ENCODE measurements at places on chromosomes 5 and 9. TPM values are rescaled to one million over a fixed set of nuclear protein-coding genes. Genes with fewer than 3 reads are reported as not detected.

Gene LVRN
- 4.3 TPM for polyA plus RNA-seq

Gene OCLN
- 2.3 TPM for polyA plus RNA-seq

Gene PCDHB7
- polyA plus RNA-seq = 3.0 TPM

Gene DOCK8
- 7.7 TPM for polyA plus RNA-seq

Gene CARD6
- 1.6 TPM for polyA plus RNA-seq

Gene DOLPP1
- 7.6 TPM for polyA plus RNA-seq

Gene OR1J1
- polyA plus RNA-seq = not detected

Gene NOXA1
- 1.9 TPM for polyA plus RNA-seq

Gene SOHLH1
- 0.24 TPM for polyA plus RNA-seq

Gene ARAP3
- 18.3 TPM for polyA plus RNA-seq

Gene MSX2
- 1.3 TPM for polyA plus RNA-seq

Gene TMEM174
- polyA plus RNA-seq = not detected

Gene PCDHGB5
- polyA plus RNA-seq = 3.0 TPM

Gene SREK1IP1
- polyA plus RNA-seq = 10.8 TPM

Gene PCDHGB3
- 1.2 TPM for polyA plus RNA-seq

Gene SPATA31A3
- polyA plus RNA-seq = not detected

Gene BTNL3
- polyA plus RNA-seq = not detected

Gene ARHGEF39
- 6.1 TPM for polyA plus RNA-seq

Gene HTR1A
- polyA plus RNA-seq = not detected

Gene RETREG1
- 103 TPM for polyA plus RNA-seq

Gene OTP
- not detected for polyA plus RNA-seq

Gene MAP1B
- 36.1 TPM for polyA plus RNA-seq

Gene ZNF300
- 13.7 TPM for polyA plus RNA-seq

Gene ENTPD8
- polyA plus RNA-seq = 0.17 TPM

Gene ETF1
- 53.4 TPM for polyA plus RNA-seq

Gene CFAP157
- polyA plus RNA-seq = 1.3 TPM

Gene ANXA1
- polyA plus RNA-seq = 119 TPM

Gene BHMT2
- 4.5 TPM for polyA plus RNA-seq

Gene SLC1A1
- polyA plus RNA-seq = 0.48 TPM

Gene PRDM9
- not detected for polyA plus RNA-seq

Gene RELL2
- 0.35 TPM for polyA plus RNA-seq

Gene TPPP
- polyA plus RNA-seq = 5.0 TPM

Gene RASEF
- 0.55 TPM for polyA plus RNA-seq

Gene GAS1
- 67.5 TPM for polyA plus RNA-seq

Gene GALT
- 33.9 TPM for polyA plus RNA-seq

Gene TRIM36
- 3.3 TPM for polyA plus RNA-seq

Gene CDC23
- polyA plus RNA-seq = 36.1 TPM

All from muscle of back (tissue), 13 donors.